ENCODE measurements at places on chromosomes 4 and X.

- no peak for DNase-seq
These were observed 345.5 kb downstream of the GRXCR1 start for GRCh38 chr4:43238008-43238407.

GRCh38 chr4:92970996-92971395, 667.2 kb downstream of the GRID2 start:
- DNase-seq: no peak

GRCh38 chr4:157004279-157005161, 32.9 kb upstream of the PDGFC start:
- no peak for DNase-seq

DNA sequence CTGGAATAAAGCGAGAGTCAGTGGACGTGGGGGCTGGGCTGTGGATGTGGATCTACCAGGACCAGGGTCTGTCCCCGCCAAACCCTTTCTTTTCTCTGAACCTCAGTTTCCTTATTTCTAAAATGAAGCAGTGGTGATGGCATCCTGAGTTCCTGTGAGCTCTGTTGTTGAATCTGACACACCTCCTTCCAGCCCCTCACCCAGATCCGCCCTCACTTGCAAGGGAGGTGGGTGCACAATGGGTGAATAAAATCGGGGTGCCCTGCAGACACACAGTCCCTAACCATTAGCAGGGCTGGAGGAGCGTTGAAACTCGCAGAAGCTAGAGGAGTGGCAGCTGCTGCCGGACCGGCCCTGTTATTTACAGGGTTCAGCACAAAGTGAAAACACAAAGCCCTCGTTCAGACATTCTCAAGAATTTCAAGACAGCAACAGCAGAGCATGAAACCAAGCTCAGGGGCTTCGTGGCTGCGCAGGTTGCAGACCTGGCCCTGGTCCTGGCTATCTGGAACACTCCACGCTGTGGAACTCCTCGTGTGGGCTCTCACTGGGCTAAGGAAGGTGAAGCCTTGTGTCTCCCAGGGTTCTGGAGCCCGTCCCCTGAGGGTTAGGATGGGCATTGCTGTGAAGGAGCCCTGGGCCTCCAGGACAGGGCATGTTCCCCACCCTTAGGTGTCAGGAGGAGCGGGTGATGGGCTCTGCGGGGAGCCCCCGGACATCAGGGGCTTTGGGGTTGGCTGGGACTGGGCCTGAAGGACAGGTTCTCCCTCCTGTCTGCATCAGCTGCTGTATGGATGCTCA, 42.9 kb downstream of the PSAPL1 start:
- no peak for DNase-seq

- DNase-seq: no peak
These were observed 20.7 kb upstream of the GRXCR1 start for GRCh38 chr4:42871671-42872290.

GRCh38 chrX:8846266-8846665, 45.1 kb upstream of the FAM9A start:
- no peak for DNase-seq

GRCh38 chrX:46838486-46838870, 1.6 kb downstream of the RP2 start:
- no peak for DNase-seq

- DNase-seq: peak; percentile 68
These were observed at the start of gene SEPTIN6 for GRCh38 chrX:119693040-119693995. TSS of gene SEPTIN6 (minus strand) at chrX:119693168. CDS start at chrX:119693105, 63 bp downstream.

GRCh38 chrX:8921615-8922014, 112.3 kb downstream of the FAM9B start:
- DNase-seq: no peak

- DNase-seq: no peak
These were observed 547.0 kb upstream of the LCORL start for GRCh38 chr4:18568600-18568999.

- DNase-seq: no peak
These were observed 245.7 kb downstream of the ANTXR2 start for GRCh38 chr4:79827283-79827682.
